ENCODE measurements at places on chromosomes 12 and 14.

GRCh38 chr12:32265951-32266350 is 133.4 kb upstream of the FGD4 start:
- DNase-seq: no peak

DNA sequence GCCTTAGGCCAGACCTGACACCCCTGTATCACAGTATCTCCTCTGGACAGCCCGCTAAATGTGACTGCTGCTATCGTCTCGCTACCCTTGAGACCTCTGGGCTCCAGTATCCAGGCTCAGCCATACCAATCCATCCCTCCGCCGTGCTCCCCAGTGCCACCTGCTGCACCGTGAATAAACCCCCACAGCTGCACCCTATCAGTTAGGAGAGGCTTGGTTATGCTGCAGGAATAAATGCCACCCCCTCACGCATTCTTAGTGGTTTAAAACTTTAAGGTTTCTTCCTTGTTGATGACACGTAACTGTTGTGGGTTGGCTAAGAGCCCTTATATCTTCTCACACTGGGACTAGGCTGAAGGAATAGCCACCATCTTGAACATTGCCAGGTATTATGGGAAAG is 12.1 kb downstream of the CCDC63 start:
- no peak for DNase-seq

DNA sequence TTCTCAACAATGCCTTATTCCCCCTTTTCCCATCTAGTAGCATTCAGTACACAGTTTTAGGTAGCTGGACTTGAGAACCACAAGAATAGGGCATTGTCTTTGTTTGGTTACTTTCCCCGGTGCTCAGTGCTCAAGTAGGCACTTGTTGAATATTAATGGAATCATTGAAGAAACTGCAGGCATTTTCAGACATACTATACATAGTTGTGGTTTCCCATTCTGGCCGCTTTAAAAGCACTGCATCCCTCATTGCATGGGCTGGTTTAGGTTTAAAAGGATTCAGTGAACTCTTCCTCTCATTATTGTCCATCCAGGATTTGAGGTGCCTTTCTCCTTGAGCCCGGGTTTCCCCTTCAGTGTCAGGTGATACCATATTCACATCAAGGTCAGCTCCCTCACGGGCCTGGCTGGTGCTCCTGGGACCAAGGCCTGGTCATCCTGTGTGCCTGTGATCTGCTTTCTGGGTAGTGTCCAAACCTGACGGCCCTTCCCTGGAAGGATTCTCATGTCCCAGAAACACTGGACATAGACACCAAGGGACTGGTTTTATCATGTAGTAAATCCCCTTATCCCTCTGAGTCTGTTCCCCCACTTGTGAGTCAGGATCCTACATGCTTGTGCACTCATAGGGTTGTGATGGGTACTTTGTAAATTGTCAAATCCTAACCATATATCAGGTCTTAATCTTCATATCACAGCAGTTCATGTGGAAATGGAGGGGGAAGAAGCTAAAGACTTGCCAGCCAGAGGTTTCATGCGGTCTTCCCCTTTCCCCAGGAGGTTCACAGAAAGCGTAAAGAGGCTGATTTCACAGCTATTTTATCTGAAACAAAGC is 7.4 kb downstream of the TCP11L2 start:
- DNase-seq: no peak

DNA sequence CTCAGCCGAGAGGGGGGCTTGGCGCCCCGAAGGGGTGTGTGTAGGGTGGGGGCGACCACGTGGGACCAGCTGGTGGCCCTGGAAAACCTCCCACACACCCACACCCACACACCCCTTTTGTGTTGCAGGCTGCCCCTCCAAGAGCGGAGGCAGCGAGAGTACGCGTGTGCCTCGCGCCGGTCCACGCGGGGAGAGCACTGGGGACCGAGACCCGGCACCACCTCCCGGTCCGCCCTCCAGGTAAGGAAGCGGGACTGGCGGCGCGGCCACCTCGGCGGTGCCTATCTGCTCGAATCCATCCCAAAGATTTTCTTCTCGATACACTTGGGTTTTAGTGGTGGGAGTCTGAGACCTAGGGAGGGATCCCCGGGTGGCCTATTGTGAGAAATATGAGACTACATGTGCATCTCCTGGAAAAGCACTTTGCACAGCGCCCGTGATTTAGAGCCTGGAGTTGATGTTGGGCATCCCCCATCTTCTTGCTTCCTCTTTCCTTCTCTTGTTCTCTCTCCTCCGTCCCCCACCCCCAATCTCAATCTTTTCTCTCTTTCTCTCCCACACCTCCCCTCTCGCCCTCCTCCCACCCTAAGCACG is 393 bp downstream of the SYT1 start:
- DNase-seq: no peak

DNA sequence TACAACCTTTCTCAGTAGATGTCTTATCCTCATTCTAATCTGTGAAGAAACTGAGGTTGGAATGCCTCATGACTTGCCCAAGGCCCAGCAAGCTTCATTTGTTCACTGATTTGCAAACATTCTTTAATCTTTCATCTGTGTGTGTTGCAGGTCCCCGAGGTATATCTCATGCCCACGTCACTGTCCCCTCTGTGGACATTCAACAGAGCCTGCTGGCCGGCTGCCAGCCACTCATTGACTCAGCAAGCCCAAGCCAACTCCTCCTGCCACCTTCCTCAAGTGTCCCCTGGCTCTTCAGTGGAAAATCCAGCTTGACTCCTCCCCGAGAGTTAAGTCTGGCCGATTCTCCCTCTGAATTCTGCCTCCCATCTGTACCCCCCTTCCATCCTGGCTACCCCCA is 1.9 kb upstream of the DCAF4 start:
- peak; percentile 66 for DNase-seq

DNA sequence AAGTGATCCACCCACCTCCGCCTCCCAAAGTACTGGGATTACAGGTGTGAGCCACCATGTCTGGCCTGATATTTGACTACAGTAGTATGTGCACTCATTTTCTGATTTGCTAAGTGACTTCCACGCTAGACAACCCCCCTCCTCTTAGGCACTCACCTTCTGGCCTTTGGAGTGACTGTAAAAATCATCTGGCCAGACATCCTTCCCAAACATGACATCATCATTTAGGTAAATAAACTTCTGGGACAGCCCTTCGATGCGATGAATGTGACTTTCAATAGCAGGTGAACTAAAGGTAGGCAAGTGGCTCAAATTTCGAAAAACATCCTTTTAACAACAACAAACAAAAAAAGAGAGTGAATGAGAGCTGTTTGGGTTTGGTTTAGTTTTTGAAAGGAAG is 30.6 kb upstream of the SYCP3 start:
- no peak for DNase-seq

GRCh38 chr14:94654071-94654861 is 42.1 kb downstream of the SERPINA3 start:
- DNase-seq: peak; percentile 55

DNA sequence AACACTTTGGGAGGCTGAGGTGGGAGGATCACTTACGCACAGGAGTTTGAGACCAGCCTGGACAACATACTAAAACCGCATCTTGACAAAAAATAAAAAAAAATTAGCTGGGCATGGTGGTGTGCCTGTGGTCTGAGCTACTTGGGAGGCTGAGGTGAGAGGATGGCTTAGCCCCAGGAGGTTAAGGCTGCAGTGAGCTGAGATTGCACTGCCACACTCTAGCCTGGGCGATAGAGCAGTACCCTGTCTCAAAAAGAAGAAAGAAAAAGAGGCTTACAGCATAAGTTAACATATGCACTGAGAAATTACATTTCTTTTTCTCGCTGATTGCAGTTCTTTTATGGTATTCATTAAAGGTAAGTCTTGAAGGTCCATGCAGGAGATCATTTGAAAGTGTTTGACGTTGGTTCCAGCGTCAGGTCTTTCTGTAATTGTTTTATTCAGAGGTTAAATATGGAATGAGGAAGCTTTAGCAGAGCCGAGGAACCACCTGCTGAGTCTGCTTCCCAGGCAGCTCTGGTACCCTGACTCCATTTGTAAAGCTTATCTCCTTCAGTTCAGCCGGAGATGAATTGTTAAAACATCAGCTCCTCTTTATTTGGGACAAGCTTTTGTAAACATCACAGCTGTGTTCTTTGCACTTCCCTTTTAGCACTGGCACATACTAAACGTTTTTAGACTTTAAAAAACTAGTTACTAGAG is 18.5 kb downstream of the SFSWAP start:
- no peak for DNase-seq

GRCh38 chr12:130952171-130952954 is 1.3 kb upstream of the ADGRD1 start:
- DNase-seq: no peak

GRCh38 chr12:111730420-111730819 is 36.3 kb upstream of the ALDH2 start:
- no peak for DNase-seq

DNA sequence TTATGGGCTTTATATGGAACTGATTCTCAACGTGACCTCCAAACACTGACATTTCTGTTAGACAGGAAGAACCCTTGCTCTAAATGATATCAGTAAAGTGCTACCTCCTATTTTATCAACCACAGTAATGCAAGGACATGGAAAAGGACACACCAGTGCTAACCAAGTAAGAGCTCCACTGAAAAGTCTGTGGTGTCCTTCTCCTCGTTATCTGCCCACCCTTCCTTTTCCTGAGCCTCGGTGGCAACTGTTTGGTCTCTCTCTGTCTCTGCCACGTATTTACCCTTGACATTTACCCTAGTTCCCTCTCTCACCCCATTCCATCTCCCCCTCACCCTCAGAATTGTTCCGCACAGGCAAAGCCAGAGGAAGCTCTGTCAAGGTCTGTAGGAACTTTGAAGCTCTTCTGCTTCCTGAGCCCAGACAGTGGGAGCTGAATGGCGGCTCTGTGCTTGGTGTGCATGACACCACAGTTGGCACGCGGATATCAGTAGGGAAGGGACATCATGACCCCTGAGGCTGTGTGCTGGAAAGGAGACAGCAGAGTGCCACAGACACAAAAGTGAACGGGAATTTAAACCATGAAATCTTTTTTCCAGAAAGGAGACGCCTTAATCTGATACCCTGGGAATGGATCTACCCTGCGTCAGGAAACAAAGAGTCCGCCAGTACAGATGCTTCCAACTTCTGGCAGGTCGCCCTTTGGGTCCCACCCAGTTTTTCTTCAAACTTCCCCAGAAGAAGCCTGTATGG is 50.8 kb downstream of the NTN4 start:
- DNase-seq: peak; percentile 77

DNA sequence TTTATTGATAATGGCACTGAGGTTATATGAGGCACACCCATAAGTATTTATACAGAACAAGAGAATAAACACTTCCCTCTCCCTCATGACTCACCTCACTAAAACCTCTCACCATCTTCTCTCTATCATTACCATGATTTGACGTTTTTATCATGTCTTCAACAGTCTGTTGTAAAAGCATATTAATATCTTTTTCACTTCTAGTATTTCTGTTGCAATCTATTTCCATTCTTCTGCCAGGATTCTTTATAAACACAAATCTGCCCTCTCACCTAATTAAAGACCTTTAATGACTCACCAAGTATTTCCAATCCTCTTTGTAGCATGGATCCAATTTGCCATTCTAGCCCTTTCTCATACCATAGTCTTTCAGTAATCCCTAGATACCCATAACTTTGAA is 527.7 kb downstream of the SLC16A7 start:
- no peak for DNase-seq

DNA sequence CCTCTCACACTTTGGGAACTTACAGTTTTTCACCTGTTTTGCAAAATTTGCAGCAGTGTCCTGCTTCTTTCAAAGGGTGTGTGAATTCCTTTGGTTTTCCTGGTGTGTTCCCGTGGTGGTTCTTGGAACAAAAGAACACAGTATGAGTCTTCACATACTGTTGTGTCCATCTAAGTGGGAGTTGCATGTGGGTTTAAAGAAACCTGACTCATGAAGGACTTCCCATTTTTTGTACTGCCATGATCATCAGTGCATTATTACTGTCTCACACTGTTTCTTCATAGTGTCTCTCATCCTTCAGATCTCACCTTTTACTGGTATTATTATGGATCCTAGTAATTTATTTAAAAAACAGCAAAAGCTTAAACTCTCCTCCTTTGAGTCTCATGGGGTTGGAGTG is 3.8 kb upstream of the GZMH start:
- DNase-seq: no peak

- DNase-seq: no peak
Measured at GRCh38 chr12:57861967-57862366, 15.4 kb upstream of the CTDSP2 start.

DNA sequence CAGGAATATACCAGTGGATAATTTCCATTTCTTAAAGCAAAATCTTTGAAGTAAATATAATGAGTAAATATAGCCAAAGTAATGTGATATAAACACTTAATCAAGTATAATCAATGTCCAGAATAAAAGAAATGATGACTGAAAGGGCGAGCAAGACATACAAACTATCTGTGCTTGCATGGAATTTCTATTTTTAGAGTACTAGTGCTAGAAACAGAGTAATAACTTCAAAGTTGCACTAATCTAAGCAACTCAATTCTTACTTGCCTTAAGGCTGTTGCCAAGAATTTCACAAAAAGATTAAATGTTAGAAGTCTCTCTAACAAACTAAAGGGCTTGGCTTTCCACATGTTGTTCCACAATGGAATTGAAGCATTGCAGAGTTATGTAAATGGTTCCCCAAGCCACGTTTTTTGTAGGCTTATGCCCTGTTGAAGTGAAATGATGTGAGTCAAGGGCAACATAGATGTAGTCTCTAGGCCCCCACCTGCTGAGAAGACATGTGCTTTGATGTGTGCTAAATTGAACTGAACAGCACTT is 175.0 kb upstream of the LMNTD1 start:
- DNase-seq: no peak

GRCh38 chr14:99513183-99513694 is 32.0 kb downstream of the CCNK start:
- DNase-seq: no peak

GRCh38 chr12:132392389-132393244 is 63.2 kb upstream of the GALNT9 start:
- DNase-seq: no peak

GRCh38 chr12:132687211-132688164 is at the start of the genes POLE and PXMP2:
Gene POLE, minus strand, starts transcription at chr12:132687342. Its CDS starts 27 bp downstream, at chr12:132687315.
Gene PXMP2, plus strand, starts transcription at chr12:132687587. Its CDS starts 84 bp downstream, at chr12:132687671.
- peak; percentile 94 for DNase-seq

DNA sequence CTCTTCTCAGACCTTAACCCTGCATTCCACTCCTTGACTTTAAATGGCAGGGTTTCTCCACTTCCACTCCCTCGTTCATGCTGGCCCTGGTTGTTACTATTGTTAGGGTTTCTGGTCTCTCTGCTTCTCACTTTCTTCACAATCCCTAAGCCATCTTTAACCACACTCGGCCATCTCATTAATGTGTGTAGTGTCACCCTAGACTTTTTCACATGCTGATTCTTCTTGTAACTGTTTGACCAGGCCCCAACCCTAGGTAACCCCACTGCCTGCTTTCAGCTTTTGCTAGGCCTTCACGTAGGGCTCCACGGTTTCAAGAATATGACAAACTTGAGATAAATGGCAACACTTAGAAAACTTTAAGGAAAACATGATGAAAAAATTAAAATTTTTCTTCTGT is 195.1 kb downstream of the IPO8 start:
- no peak for DNase-seq

DNA sequence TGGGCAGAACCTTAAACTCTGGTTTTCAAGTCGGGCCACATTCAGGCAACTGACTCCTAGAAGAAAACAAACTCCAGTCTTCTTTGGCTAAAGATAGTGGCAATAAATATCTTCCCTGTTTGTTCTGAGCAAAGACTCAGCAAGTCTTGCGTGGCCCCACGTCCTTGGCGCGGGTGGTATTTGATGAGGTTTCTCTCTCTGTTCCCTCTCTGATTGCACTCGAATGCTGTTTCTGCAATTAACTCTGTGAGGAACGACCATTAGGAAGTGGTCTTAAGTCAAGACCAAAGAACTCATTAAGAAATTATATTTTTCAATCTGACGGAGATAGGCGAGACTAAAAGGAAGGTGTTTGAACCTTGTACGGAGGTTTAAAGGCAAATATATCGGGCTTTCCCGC is 177.6 kb downstream of the TMEM132C start:
- no peak for DNase-seq
